Heart left ventricle (tissue), 16 donors: ENCODE measurements at places on chromosomes 12 and 14. TPM values are rescaled to one million over a fixed set of nuclear protein-coding genes. Genes with fewer than 3 reads are reported as not detected.

DNA sequence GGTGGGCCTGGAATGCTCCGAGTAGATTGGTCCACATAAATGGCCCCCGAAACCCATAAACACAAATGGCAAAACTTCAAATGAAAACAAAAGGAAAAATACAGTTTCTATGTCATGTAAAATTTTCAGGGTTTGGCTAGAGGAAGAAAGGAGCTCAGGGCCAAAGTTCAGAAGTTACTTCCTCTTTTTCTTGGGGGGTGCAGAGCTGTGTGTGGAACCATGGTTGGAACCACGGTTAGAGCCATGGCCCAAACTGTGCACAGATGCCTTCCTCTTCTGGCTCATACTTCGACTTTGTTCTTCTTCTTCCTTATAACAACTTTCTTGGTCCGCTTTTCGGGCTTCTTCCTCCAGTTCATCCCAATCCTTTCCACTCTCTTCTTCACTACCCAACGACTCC, 51.7 kb downstream of the MGST1 start:
- no peak overlapping the region for H3K27ac ChIP-seq
- no peaks in the 10 kb centered on the region for H3K27me3 ChIP-seq
- no peak overlapping the region for H3K4me3 ChIP-seq
- no peak for DNase-seq
- no peaks in the 10 kb centered on the region for H3K36me3 ChIP-seq

Gene DLGAP5
- polyA plus RNA-seq: 0.12 TPM

Gene GPR84
- 0.37 TPM for polyA plus RNA-seq

Gene ASIC1
- 0.38 TPM for polyA plus RNA-seq

- no peaks in the 10 kb centered on the region for H3K27me3 ChIP-seq
- H3K27ac ChIP-seq: peak overlapping the region; percentile 81
- no peaks in the 10 kb centered on the region for H3K36me3 ChIP-seq
Measured at GRCh38 chr14:77052281-77053044, 24.0 kb upstream of the IRF2BPL start.

Gene CREBL2
- polyA plus RNA-seq: 15.6 TPM

DNA sequence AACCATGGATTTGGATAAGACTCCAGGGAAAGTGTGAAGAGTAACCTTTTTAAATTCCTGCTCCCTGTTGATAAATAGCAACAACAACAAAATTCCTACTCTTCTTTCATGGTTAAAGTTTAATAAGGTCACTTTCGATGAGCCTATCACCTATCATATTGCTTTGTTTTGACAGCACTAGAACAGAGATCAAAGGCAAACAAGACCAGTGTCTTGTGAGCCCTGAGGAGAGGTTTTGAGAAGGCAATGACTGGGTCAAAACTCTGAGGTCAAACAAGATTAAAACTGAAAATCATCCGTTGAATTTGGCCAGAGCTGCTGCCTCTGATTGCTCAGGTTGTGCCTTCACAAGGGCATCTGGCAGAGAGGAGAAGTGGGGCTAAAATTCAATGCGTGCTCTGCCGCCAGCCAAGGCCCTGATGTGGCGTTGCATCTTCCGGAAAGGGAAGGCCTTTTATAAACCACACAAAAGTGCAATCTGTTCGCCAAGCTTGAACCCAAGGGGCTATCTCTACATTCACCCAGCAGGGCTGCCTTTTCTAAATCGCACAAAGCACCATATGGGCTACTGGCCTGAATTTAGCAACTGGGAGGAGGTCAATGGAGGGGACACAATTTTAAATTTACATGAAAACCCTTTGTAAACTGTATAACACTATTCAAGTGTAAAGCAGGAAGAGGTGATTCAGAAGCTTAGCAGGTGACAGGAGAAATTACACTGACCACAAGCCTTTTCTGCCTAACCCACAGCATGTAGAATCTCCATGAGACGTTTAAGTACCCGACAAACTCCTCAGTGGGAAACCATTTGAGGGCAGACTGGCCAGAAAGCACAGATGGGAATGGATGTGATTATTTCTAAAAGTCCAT, 140.8 kb downstream of the DAD1 start:
- no peak for DNase-seq
- H3K27me3 ChIP-seq: no peaks in the 10 kb centered on the region
- H3K27ac ChIP-seq: no peak overlapping the region
- H3K4me1 ChIP-seq: no peaks in the 10 kb centered on the region

GRCh38 chr14:22282417-22282816, 306.6 kb downstream of the DAD1 start:
- H3K4me1 ChIP-seq: no peaks in the 10 kb centered on the region
- H3K36me3 ChIP-seq: no peaks in the 10 kb centered on the region
- no peak overlapping the region for H3K4me3 ChIP-seq
- DNase-seq: no peak
